ENCODE measurements at places on chromosomes 4 and X.

DNA sequence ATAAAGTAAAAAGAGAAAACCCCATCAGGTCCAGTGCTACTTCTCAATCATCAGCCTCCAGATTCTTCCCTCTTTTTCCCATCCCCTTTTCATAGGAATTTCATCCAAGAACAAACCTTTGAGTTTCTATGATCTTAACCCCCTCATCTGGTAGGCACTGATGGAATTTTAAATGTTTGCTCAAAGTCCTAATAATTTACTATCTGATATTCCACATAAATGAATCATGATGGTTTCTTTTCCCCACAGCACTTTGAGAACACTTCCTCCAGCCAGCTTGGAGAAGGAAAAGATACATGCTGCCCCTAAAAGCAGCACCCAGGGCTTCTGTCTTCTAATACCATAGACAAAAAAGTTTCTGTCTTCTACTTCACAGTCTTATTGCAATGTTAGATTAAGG is 19.4 kb upstream of the KLHL8 start:
- no peak for DNase-seq

GRCh38 chrX:127038065-127038464 is 218.5 kb downstream of the PRR32 start:
- no peak for DNase-seq

- no peak for DNase-seq
Observed at GRCh38 chr4:6012200-6012599, 6.0 kb downstream of the C4orf50 start.

DNA sequence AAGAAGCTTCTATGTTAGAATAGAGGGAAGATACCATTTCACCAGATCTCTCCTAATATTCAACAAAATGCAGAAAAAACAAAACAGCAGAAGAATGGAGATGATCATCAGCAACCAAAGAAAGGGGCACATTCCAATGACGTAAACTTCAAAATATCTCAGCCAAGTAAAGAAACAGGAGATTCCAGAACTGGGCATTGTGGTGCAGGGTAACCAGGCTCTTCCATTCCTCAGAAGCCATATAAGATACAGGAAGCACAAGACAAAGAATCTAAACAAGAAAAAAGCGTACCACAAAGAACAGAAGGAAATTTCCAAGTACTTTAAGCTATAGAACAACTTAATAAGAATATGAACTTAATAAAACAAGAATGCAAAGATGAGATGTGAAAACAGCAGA is 6.9 kb upstream of the ARMCX4 start:
- no peak for DNase-seq

- DNase-seq = no peak
Observed at GRCh38 chrX:110987292-110987691, 108.7 kb upstream of the PAK3 start.

- DNase-seq = no peak
Observed at GRCh38 chrX:39603230-39603629, 494.5 kb downstream of the BCOR start.

- DNase-seq = no peak
Observed at GRCh38 chr4:47876784-47877546, 37.4 kb downstream of the NFXL1 start.

DNA sequence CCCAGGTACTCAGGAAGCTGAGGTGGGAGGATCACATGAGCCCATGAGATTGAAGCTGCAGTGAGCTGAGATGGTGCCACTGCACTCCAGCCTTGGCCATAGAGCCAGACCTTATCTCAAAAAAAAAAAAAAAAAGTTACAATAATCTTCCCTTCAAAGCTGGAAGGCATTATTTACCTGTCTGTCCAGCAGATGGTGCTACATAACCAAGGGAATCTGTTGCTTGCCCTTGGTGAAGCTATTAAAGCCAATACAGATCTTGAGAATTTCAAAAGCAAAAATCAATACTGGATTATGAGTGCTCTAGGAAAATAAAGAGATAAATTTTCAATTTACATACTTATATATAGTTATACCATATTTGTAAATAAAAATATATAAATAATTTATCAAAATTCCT is 25.9 kb downstream of the PKD2 start:
- DNase-seq = peak; percentile 55

DNA sequence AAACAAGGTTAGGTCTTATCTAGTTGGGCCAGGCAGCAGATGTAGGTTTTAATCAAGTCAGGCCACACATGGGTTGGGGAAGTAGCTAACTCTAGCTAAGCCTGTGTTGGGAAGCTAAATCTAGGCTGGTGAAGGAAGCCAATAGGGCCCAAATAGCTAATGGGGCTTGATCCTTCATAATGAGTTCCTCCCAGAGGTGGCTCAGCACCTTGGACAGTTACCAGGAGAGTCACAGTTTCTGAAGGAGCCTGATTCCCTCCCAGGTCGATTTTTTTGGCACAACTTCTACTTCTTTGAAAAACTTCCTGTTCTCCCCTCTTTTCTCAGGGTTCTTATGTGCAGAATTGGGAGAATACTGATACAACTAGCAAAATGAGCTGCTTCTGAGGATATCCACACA is 242.5 kb upstream of the PRPS2 start:
- no peak for DNase-seq

GRCh38 chr4:16580514-16580913 is 317.9 kb downstream of the LDB2 start:
- no peak for DNase-seq

- no peak for DNase-seq
Observed at GRCh38 chrX:29746326-29746725, 469.0 kb upstream of the MAGEB2 start.

DNA sequence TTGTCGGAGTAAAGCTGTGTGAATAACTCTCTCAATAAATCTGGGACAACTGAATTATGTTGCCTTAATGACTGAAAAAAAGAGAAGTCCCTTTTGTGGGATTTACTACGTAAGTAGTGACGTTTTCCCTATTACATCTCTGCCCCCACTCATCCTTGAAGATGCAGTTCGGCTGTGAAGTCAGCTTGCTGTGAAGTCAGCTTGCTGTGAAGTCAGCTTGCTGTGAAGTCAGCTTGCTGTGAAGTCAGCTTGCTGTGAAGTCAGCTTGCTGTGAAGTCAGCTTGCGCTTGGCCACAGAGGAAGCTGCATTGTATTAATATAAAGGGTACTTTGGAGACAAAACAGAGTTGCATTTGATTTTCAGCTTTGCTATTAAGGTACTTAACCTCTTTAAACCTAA is 8.0 kb upstream of the VAMP7 start:
- DNase-seq = no peak

GRCh38 chrX:71111141-71111843 is at the start of gene IL2RG:
Gene IL2RG (minus strand): TSS chrX:71111577. CDS start chrX:71111539, 38 bp downstream.
- DNase-seq = no peak
